ENCODE measurements at places on chromosomes 2 and 18.
A peak's percentile ranks its signal among the peaks of the same experiment; 100 is the strongest.

- no peak for DNase-seq
These were observed 1288.7 kb downstream of the CNTNAP5 start for GRCh38 chr2:125313806-125314205.

GRCh38 chr2:148954536-148954935 lies 79.5 kb downstream of the KIF5C start:
- DNase-seq: no peak

DNA sequence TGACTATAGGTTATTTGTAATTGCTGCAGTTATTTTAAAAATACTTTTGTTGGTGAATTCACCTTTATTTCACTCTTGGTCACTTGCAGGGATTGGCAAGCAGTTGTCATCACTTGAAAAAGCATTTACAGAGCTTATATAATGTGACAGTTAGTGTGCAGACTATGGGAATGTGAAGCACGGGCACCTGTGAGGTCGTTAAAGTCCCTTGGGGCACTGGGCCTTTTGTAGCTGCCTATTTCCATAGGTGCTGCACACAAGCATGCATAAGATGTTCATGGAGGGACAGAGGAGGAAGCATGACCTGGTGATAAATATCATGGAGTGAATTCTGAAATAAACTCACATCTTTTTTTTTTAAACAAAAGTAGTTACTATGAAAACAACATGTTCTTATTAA lies 124.6 kb downstream of the ATP9B start:
- no peak for DNase-seq

DNA sequence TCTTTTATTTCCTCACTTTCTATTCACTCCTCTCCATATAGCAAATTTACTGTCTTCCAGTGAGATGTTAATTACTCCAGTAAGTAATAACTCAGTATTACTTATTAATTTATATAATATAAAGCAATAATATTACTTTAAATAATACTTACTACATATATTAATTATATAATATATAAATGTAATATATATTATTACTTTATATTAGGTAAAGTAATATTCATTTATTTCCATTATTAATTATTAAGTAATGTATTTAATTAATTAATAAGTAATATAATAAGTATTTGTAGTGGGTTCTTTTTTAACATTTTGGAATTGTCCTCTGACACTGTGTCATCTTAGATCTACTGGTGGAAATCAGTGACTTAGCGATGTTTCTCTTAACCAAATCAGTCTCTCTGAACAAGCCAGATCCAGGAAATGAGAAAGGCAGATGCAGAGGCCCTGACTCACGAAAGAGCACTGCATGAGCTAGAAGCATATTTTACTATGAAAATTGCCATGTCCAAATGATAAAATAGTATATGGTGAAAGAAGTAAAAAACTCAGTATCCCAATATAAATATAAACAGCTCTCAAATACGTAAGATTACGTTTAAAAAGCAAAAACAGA lies 115.9 kb downstream of the DSEL start:
- no peak for DNase-seq

GRCh38 chr2:22035361-22035830 lies 911.6 kb downstream of the TDRD15 start:
- no peak for DNase-seq

GRCh38 chr2:199727306-199727705 lies 123.7 kb downstream of the FTCDNL1 start:
- no peak for DNase-seq

GRCh38 chr2:96239745-96240264 lies 26.0 kb downstream of the TMEM127 start:
- no peak for DNase-seq

DNA sequence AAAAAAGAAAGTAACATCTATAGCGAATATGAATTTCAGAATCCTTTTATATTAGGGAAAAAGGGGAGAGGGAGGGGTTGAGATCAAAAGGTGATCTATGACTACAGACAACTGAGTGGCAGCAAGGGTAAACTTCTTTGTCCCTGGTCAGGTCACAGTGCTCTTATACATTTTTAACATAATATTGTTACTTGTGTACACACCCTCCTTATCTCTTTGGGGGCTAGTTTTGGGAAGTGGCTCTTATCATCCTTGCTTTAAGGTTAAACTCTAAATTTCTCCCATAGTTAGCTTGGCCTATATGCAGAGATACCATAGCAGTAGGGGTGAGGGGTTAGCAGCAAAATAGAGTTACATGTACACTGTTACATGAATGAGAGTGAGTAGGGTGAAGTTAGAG lies 31.6 kb upstream of the ATG16L1 start:
- no peak for DNase-seq

GRCh38 chr2:157849591-157849990 lies 26.5 kb downstream of the ACVR1 start:
- no peak for DNase-seq

DNA sequence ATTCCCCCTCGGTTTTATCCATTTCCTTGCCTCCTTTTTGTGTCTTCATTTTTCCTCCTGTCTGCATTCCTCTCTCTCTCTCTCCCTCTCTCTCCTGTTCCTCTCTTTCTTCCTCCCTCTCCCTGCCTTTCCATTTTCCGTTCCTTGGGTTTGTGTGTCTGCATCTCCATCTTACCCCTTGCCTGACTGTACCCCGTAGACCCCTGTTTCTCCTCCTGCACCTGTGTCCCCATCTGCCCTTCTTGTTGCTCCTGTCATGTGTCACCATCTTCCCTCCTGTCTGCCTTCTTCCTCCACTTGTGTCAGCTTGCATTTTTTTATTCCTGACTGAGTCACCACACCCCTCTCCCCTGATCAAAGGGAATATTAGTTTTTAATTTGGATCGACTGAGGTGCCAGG lies 1.8 kb downstream of the CDK5R2 start:
- no peak for DNase-seq

DNA sequence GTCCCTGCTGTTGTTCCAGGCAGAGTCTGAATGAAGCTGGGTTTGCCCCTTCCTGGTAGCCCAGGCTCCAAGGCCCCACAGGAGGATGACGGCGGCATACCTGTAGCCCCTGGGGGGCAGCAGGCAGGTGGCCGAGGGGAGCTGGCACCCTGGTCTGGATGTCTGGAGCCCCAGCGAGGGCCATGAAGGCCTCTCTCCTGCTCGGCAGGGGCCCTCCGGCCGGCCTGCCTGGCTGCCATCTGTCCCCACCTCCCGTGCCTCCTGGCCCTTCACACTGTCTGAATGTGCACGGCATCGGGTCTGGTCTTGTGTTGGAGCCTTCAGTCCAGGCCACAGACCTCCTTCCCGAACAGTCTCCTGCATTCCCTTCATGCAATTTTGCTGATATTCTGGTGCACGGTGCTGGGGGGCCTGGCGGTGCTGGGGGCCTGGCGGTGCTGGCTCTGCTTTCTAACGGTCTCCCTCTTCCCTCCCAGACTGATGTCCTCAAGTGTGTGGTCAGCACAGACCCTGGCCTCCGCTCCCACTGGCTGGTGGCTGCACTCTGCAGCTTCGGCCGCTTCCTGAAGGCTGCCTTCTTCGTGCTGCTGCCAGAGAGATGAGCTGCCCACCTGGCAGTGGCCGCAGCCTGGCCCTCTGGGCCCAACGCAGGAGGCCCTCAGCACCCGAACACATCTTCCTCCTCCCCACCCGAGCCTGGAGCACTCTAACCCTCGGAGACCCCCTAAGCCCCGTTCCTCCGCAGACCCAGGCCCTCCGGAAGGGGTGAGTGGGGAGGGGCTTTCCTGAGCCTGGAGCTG lies 13.5 kb downstream of the BOK start:
- no peak for DNase-seq

- DNase-seq: no peak
These were observed 21.8 kb downstream of the ZAP70 start for GRCh38 chr2:97735161-97735561.

DNA sequence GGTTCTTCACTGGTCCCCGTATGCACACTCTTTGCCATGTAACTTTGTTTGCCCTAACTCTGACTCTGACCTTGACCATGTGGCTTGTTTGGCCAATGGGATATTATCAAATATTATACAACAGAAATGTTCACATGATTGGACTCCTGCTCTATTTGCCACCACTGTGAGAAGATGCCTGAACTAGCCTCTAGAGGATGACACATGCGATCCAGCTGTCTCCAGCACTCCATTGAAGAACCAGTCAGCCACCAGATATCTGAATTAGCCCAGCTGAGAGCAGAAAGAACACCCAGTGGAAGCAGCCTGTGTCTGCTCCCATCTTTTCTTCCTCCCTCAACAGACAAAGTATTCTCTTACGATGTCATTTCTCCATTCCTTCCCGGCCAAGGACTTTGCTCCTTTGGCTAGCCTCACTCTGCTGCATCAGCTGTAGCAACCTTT lies 412.1 kb downstream of the IRS1 start:
- no peak for DNase-seq

GRCh38 chr2:188974164-188974563 lies at the start of gene COL3A1:
TSS of gene COL3A1 (plus strand) at chr2:188974373. CDS start at chr2:188974490, 117 bp downstream.
- peak; percentile 4 for DNase-seq

DNA sequence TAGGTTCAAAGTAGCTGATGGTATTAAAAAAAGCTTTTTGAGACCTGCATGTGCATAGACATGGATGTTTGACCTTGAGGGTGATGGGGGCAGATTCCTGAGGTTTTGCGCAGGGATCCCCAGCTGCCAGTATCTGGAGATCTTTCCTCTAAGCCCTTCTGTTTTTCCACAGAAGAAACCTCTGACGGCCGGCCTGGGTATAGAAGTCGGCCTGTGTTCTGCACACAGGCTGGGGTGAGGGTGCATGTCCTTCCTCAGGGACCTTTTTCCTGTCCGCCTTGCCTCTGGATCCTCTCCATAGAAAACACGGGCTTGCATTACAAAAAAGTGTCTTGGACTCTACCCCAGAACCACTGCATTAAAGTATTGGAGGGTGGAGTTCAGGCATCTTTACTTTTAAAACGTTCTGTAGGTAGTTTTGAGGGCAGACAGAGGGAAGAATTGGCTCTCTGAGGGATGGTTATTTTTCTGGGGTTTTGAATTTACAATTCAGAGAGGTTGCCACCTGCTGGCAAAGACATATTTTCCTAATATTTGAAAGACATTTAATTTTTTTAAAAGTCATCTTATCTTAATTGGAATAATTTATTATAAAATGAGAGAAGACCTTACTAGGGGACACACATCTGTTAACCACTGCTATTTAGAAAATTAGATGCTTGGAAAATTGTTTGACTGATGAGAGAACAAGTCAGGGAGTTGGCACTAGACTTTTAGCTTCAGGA lies 350.6 kb downstream of the DCDC2C start:
- DNase-seq: no peak

DNA sequence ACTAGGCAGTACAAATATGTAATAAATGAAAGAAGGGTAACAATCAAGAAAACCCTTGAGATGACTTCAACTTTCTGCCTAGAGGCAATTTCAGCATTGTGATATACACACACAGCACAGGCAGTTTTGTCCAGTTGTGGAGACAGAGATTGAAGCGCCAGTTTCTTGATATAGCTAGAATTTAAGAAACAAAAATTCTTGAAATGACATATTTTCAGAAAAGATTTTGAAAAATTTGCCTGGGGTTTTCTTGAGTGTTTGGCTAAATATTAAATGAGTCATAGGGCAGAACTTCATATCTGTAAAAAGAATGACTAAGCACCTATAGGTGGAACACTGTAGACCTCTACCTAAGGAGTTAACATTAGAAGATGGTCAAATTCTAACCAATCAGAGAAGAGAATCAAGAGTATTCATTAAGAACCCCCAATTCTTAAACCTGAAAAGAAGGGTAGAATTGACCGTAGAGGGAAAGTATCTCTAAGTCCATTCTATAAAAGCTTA lies 1266.8 kb upstream of the TMEFF2 start:
- DNase-seq: no peak

- DNase-seq: peak; percentile 85
These were observed 127.3 kb downstream of the DNER start for GRCh38 chr2:229586746-229587705.

GRCh38 chr2:179657068-179657595 lies 204.3 kb downstream of the ZNF385B start:
- DNase-seq: no peak

DNA sequence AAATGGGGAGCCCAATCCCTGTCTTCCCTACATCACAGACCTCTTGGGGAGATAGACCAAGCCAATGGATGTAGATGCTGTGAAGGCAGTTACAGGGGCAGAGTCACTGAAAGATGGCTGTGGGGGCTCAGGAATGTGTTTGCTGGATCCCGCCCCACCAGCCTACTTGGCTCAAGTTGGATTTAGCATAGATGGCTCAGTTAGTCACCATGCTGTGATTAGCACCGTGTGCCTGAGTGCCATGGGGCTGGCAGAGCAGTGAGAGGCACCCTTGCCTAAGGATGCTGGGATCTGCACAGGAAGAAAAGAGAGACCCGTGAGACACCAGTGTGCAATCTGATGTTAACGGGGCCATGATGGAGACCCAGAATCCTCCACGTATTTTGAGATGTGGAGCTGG lies 228.3 kb downstream of the DYSF start:
- no peak for DNase-seq

- peak; percentile 36 for DNase-seq
These were observed 143.1 kb downstream of the INHBB start for GRCh38 chr2:120489023-120489422.

GRCh38 chr18:58221060-58221725 lies 177.2 kb downstream of the NEDD4L start:
- DNase-seq: no peak

- no peak for DNase-seq
These were observed 79.1 kb downstream of the INHBB start for GRCh38 chr2:120425014-120425413.

DNA sequence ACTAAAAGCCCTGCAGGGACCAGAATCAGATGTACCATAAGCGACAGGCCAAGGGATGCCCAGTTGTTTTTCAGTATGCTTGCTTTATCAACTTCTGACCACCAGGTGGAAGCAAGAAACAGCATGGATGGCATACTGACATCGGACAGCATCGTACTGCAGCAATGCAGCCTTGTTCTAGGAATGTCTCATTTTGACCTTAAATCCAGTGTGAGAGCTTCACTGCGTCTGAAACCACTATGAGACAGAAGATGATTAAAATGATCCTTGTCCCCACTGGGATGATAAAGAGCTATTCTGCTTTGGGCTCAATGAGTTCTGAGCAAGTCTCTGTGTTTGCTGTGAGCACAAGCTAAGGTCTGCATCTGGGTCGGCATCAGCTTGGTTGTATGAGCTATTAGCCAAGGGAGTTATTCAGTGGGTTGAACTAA lies 54.3 kb downstream of the CDK15 start:
- peak; percentile 48 for DNase-seq

- no peak for DNase-seq
These were observed 149.2 kb upstream of the VWC2L start for GRCh38 chr2:214261683-214262082.

- DNase-seq: no peak
These were observed 168.5 kb downstream of the TMEFF2 start for GRCh38 chr2:192026059-192026824.

- DNase-seq: no peak
These were observed 14.3 kb downstream of the CELF4 start for GRCh38 chr18:37551249-37551648.

- no peak for DNase-seq
These were observed 141.6 kb upstream of the CYP26B1 start for GRCh38 chr2:72289283-72289682.

DNA sequence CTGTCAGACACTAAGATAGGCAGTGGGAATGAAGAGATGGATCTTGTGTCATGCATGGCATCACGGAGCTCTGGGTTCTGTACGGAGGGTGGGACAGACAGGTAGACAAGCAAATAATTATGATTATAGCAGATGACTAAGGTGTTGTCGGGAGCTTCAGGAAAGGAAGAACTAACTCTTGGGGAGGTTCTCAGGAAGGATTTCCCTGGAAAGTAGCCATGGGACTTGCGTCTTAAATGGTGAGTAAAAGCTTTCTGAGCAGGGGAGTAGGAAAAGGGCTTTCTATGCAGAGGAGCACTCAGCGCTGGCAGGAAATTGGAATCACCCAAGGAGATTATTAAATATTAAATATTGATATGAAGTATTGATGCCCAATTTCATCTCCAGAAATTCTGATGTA lies 35.5 kb downstream of the ATOH8 start:
- DNase-seq: no peak

GRCh38 chr2:231393149-231394131 lies 2.1 kb upstream of the B3GNT7 start:
- no peak for DNase-seq
